ENCODE measurements at places on chromosomes 6 and 20.

GRCh38 chr20:39188266-39188765 is 226.2 kb downstream of the DHX35 start:
- no peak for DNase-seq
- H3K4me3 ChIP-seq, result no peak overlapping the region
- no peaks in the 10 kb centered on the region for H3K36me3 ChIP-seq
- H3K27ac ChIP-seq, result no peak overlapping the region

DNA sequence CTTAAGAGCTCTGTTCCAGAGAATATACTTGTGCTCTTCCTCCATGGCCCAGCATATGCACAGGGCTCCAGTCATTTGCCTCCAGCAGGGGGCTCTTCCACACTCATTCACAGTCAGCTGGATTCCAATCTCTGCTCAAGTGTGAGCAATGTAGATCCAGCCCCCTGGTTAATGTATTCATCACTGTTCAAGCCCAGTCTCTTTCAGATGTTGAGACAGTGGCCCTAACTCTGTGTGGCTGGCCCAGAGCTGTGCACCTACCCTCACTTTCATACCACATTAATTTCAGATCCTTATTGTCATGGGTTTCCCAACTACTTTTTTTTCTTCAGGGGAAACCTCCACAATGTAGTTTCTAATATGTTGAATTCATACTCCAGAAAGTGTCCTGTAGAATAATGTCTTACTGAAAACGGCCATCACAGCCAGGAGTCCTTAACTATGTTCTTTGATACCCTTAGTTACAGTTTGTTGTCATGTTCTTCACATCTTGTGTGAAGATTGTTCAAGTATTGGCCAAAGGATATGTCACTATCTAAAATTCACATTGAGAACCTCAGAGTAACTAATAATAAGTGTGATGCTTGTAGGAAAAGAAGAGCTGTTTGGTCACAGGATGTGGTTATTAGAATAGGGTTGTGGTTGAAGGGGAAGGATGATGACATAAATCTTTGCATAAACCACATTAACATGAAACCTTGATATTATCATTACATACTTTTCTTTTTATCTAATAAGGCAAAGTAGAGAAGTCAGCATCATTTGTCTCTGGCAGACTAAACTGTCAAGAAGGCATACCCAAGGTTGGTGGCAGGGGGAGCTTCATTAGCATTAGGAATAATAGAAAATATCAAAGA is 14.4 kb upstream of the HLA-DQA1 start:
- no peaks in the 10 kb centered on the region for H3K36me3 ChIP-seq
- H3K27ac ChIP-seq, result peak overlapping the region; percentile 97
- peaks cover 22% of the 10 kb centered on the region for H3K4me1 ChIP-seq
- DNase-seq, result peak; percentile 56

DNA sequence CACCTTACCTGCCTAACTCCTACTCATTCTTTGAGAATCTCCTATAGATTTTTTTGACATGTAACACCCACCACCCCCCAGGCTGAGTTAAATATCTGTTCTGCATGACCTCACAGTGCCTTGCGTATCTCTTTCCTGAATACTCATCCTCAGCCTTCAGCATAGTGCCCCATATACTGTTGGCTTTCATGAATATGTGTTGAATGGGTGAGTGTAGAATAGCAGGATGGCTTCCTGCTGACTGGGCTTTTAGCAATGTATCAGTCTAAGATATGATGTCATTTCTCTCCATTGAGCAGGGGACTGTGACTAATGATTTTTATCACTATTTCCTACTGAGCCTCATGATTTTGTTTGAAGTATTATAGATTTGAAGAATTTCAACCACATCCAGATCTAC is 361.6 kb upstream of the MARCKS start:
- no peaks in the 10 kb centered on the region for H3K36me3 ChIP-seq
- H3K27ac ChIP-seq, result no peak overlapping the region
- DNase-seq, result no peak

- peak; percentile 87 for DNase-seq
- peak within 1 kb of the TSS; percentile 83 for H3K4me3 ChIP-seq
- peaks cover 7% of the 10 kb centered on the region for H3K27me3 ChIP-seq
- no peaks in the 10 kb centered on the region for H3K36me3 ChIP-seq
- H3K4me1 ChIP-seq, result peaks cover 8% of the 10 kb centered on the region
Observed at GRCh38 chr6:3157131-3157933, at the start of gene TUBB2A. TSS of gene TUBB2A (minus strand) at chr6:3157544. CDS start at chr6:3157463, 81 bp downstream.

DNA sequence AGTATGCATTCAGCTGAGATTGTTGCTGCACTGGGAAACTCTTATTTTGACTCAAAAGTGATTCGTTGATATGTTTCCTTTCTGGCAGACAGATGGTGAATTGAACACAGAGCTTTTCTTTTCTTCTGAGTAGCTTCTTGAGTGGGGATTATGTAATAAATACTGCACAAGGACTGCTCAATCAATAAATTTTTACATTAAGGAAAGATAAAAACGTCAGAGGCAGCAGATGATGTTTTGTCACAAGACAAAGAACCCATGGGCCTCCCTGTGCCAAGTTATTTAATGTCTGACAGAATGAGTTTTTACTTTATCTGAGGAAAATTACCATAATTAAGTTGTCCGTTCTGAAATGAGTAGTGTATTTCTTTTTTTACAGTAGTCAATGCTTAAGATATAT is 460.3 kb downstream of the UTRN start:
- H3K4me3 ChIP-seq, result no peak overlapping the region
- no peak overlapping the region for H3K27ac ChIP-seq
- no peaks in the 10 kb centered on the region for H3K4me1 ChIP-seq
- DNase-seq, result no peak
- no peaks in the 10 kb centered on the region for H3K36me3 ChIP-seq

- H3K4me1 ChIP-seq, result peaks cover 2% of the 10 kb centered on the region
- peak; percentile 49 for DNase-seq
- no peak overlapping the region for H3K27ac ChIP-seq
- no peaks in the 10 kb centered on the region for H3K36me3 ChIP-seq
Observed at GRCh38 chr20:3068986-3069900, 2.2 kb upstream of the OXT start.

DNA sequence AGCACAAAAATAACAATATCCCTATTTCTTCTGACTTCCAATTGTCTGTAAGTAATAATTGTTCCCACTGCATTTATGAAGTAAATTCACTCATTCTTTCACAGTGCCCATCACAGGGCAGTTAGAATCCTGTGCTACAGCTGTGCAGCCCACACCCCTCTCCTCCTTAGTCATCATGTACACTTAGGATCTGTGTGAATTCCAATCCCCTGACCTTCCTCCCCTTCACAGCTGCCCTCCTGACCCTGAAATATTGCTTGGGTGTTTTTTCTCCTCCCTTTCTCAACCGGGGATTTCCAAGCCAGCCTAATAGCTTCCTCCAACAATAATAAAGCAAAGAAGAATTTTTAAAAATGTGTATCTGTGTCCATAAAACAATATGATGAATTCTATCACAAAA is 91.5 kb upstream of the BEND6 start:
- no peak overlapping the region for H3K4me3 ChIP-seq
- no peaks in the 10 kb centered on the region for H3K36me3 ChIP-seq
- DNase-seq, result no peak
- peaks cover 6% of the 10 kb centered on the region for H3K27me3 ChIP-seq

- H3K4me3 ChIP-seq, result no peak overlapping the region
- no peaks in the 10 kb centered on the region for H3K36me3 ChIP-seq
- DNase-seq, result no peak
- peaks cover 7% of the 10 kb centered on the region for H3K27me3 ChIP-seq
- no peaks in the 10 kb centered on the region for H3K4me1 ChIP-seq
- no peak overlapping the region for H3K27ac ChIP-seq
Observed at GRCh38 chr20:8388707-8389106, 256.6 kb downstream of the PLCB1 start.

- H3K27me3 ChIP-seq, result no peaks in the 10 kb centered on the region
- H3K36me3 ChIP-seq, result no peaks in the 10 kb centered on the region
- H3K27ac ChIP-seq, result peak within 1 kb of the TSS; percentile 72
- peaks cover 26% of the 10 kb centered on the region for H3K4me1 ChIP-seq
- peak; percentile 85 for DNase-seq
Observed at GRCh38 chr20:33731693-33732165, at the start of gene ZNF341. TSS of gene ZNF341 (plus strand) at chr20:33731996. CDS start at chr20:33732022, 26 bp downstream.
